Activated CD4-positive, alpha-beta T cell treated with anti-CD3 and anti-CD28 coated beads, Interleukin-2, amount 10 ng/mL, durations not matched to agents 7 days and 5 days (primary cell): ENCODE measurements at places on chromosomes 6 and 20. TPM values are rescaled to one million over a fixed set of nuclear protein-coding genes. Genes with fewer than 3 reads are reported as not detected.

EYS gene
- total RNA-seq, result not detected

KHDRBS2 gene
- total RNA-seq, result not detected

IGF2R gene
- total RNA-seq, result 62.8 TPM

GNAS-AS1 gene
- 1.5 TPM for total RNA-seq

C20orf202 gene
- not detected for total RNA-seq

ZNF831 gene
- total RNA-seq, result 10.3 TPM

STK4 gene
- 201 TPM for total RNA-seq

POU5F1 gene
- not detected for total RNA-seq

VARS2 gene
- 40.2 TPM for total RNA-seq

SFT2D1 gene
- total RNA-seq, result 43.2 TPM

ARFGEF2 gene
- 20.0 TPM for total RNA-seq

CRYBG1 gene
- total RNA-seq, result 46.8 TPM

HLA-DRB5 gene
- total RNA-seq, result 27.9 TPM

GABRR1 gene
- total RNA-seq, result not detected

CALHM5 gene
- not detected for total RNA-seq

DNA sequence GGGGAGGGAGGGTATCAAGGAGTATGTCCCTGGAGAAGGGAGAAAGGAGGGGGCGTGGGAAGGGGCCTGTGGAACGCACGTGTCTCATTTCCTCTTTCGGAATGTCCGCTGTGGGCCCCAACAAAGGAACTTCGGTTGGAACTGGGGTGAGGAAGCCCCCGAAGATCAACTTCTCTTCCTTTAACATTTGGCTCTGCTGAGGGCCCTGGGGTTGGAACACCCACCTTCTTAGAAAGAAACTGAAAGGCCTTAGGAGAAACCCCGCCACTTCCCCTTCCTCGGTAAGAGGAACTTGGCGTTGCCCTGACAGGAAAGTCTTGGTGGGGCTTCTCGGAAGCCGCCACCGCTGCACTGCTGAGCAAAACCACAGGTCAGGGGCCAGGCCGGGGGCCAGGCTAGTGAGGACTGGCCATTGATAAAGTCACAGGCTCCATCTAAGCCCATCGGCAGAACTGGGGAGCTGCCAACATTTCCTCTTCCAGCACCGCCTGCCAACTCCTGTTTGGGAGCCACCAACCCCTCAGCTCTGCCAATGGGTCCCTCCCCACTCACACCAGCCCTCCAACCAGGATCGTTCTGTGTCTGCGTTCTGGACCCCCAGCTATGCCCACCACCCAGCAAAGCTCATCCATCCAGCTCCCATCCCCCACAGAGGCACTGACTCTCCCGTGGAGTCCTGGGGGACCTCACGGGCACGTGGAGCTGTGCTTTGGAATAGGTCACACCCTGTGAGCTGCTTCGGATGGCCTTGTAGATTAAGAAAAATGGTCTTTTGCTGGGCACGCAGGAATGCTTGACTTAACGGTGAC lies 44.8 kb downstream of the FGD2 start:
- H3K27ac ChIP-seq, result peak overlapping the region; percentile 92
- H3K36me3 ChIP-seq, result peaks cover 7% of the 10 kb centered on the region

- H3K4me1 ChIP-seq, result no peaks in the 10 kb centered on the region
- peaks cover 10% of the 10 kb centered on the region for H3K27me3 ChIP-seq
- no peak overlapping the region for H3K4me3 ChIP-seq
Measured at GRCh38 chr6:52942221-52942620, 32.7 kb upstream of the GSTA3 start.

DNA sequence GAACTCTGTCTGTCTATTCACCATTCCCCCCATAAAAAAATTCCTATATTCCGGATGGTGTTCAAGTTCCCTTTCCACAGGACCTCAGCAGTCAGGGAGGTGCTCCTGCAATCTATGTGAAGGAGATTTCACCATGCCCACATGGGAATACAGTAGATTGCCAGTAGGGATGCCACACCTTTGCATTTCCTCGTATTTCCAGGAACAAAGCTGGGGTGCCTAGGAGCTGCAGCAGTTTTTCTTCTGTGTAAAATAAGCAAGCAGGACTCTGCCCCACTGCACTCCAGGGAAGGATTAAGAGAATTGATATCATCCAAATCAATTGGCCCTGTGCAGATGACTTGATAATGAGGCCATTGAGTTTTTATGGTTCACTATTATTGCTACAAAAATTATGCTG lies 7.4 kb upstream of the KIF16B start:
- no peak overlapping the region for H3K27ac ChIP-seq
- DNase-seq, result no peak
- H3K4me3 ChIP-seq, result no peak overlapping the region
- H3K27me3 ChIP-seq, result peaks cover 15% of the 10 kb centered on the region
- H3K4me1 ChIP-seq, result peaks cover 3% of the 10 kb centered on the region

- no peak overlapping the region for H3K4me3 ChIP-seq
- no peaks in the 10 kb centered on the region for H3K27me3 ChIP-seq
- H3K4me1 ChIP-seq, result no peaks in the 10 kb centered on the region
- no peaks in the 10 kb centered on the region for H3K36me3 ChIP-seq
- no peak for DNase-seq
Measured at GRCh38 chr6:95420792-95421191, 156.5 kb upstream of the MANEA start.

- H3K4me3 ChIP-seq, result no peak overlapping the region
- peaks cover 9% of the 10 kb centered on the region for H3K27me3 ChIP-seq
- DNase-seq, result no peak
- H3K27ac ChIP-seq, result no peak overlapping the region
- H3K4me1 ChIP-seq, result no peaks in the 10 kb centered on the region
Measured at GRCh38 chr20:48329676-48330664, 497.8 kb downstream of the PREX1 start.

- no peak overlapping the region for H3K27ac ChIP-seq
- no peaks in the 10 kb centered on the region for H3K27me3 ChIP-seq
- no peaks in the 10 kb centered on the region for H3K36me3 ChIP-seq
- H3K4me1 ChIP-seq, result no peaks in the 10 kb centered on the region
- DNase-seq, result no peak
- no peak overlapping the region for H3K4me3 ChIP-seq
Measured at GRCh38 chr20:59824711-59825562, 108.5 kb downstream of the SYCP2 start.

DNA sequence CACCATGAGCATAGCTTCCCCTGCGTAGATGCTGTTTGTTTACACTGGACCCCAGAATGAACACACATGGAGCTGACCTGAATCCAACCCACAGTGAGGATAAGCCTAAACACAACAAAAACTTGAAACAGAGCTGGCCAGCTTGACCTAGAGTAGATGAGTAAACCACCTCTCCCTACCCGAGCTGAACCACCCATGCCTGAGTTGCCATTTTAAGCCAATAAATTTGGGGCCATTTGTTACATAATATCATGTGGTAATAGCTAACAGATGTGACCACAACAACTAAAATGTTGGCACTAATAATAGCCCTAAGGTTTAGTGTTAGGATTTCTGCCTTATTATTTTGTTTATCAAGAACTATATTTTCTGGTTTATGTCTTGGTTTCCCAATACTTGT lies 103.2 kb upstream of the GRIK2 start:
- H3K4me3 ChIP-seq, result no peak overlapping the region
- no peak for DNase-seq
- H3K36me3 ChIP-seq, result no peaks in the 10 kb centered on the region

GRCh38 chr6:39918831-39919230 lies 15.4 kb downstream of the MOCS1 start:
- DNase-seq, result no peak
- no peaks in the 10 kb centered on the region for H3K36me3 ChIP-seq
- peaks cover 4% of the 10 kb centered on the region for H3K4me1 ChIP-seq
- no peak overlapping the region for H3K4me3 ChIP-seq

GRCh38 chr6:43377710-43378229 lies 8.3 kb upstream of the ZNF318 start:
- DNase-seq, result no peak
- H3K27me3 ChIP-seq, result peaks cover 30% of the 10 kb centered on the region
- H3K4me1 ChIP-seq, result peaks cover 30% of the 10 kb centered on the region
- H3K36me3 ChIP-seq, result peaks cover 9% of the 10 kb centered on the region
- H3K4me3 ChIP-seq, result no peak overlapping the region
- H3K27ac ChIP-seq, result no peak overlapping the region

GRCh38 chr6:42532038-42532669 lies 31.7 kb upstream of the UBR2 start:
- H3K27me3 ChIP-seq, result no peaks in the 10 kb centered on the region
- H3K27ac ChIP-seq, result no peak overlapping the region
- no peak overlapping the region for H3K4me3 ChIP-seq
- H3K4me1 ChIP-seq, result no peaks in the 10 kb centered on the region
- no peaks in the 10 kb centered on the region for H3K36me3 ChIP-seq
- peak; percentile 41 for DNase-seq

GRCh38 chr20:19661717-19662636 lies 96.1 kb upstream of the RIN2 start:
- peak; percentile 54 for DNase-seq
- H3K27ac ChIP-seq, result no peak overlapping the region
- peaks cover 4% of the 10 kb centered on the region for H3K27me3 ChIP-seq
- H3K4me1 ChIP-seq, result peaks cover 1% of the 10 kb centered on the region

GRCh38 chr6:160297310-160297709 lies 38.7 kb upstream of the SLC22A2 start:
- no peak for DNase-seq
- no peaks in the 10 kb centered on the region for H3K36me3 ChIP-seq
- H3K27me3 ChIP-seq, result peaks cover 2% of the 10 kb centered on the region
- H3K27ac ChIP-seq, result no peak overlapping the region

GRCh38 chr20:47318586-47319516 lies 37.6 kb downstream of the ZMYND8 start:
- no peaks in the 10 kb centered on the region for H3K27me3 ChIP-seq
- H3K27ac ChIP-seq, result peak overlapping the region; percentile 86
- peak overlapping the region; percentile 4 for H3K4me3 ChIP-seq
- peaks cover 66% of the 10 kb centered on the region for H3K4me1 ChIP-seq

GRCh38 chr6:92043777-92044176 lies 1375.6 kb downstream of the EPHA7 start:
- no peaks in the 10 kb centered on the region for H3K4me1 ChIP-seq
- no peak overlapping the region for H3K27ac ChIP-seq
- H3K36me3 ChIP-seq, result no peaks in the 10 kb centered on the region
- no peak for DNase-seq

DNA sequence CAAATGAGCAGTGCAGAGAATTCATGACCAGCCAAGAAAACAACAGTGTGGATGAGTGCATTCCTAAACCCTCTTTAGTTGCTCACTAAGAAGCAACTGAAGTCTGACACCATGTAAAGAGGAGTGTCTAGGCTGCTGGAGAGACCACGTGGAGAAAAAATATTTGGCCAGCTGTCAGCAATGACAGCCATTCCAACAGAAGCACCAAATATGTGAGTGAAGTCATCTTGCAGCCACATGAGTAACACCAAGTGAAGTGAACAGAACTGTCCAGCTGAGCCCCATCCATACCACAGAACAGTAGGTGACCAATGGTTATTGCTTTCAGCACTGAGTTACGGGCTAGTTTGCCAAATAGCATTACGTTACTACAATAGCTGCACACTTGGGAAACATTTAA lies 89.4 kb downstream of the TBXT start:
- no peaks in the 10 kb centered on the region for H3K36me3 ChIP-seq
- no peak overlapping the region for H3K27ac ChIP-seq
- DNase-seq, result no peak
- peaks cover 2% of the 10 kb centered on the region for H3K27me3 ChIP-seq

DNA sequence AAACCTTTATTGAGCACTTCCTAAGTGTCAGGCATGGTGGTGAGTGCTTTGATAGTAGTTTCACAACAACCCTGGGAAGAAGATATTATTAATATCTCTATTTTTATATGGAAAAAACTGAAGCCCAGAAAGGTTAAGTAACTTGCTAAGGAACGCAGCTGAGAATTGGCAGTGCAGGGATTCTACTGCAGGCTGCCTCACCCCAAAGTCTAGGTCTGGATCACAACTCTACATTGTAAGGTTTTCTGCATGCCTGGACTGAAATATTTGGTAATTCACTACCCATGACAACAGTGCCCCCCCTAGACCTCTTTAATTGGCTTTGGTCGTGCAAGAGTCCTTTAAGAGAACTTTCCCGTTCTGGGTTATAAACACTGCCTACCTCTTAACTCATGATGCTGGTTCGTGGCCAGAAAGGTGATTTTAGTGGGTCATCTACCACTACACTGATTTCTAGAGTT lies 67.1 kb upstream of the KCNQ5 start:
- H3K27me3 ChIP-seq, result no peaks in the 10 kb centered on the region
- H3K27ac ChIP-seq, result no peak overlapping the region
- H3K4me3 ChIP-seq, result no peak overlapping the region

- peak overlapping the region; percentile 62 for H3K27ac ChIP-seq
- H3K27me3 ChIP-seq, result peaks cover 7% of the 10 kb centered on the region
- peaks cover 17% of the 10 kb centered on the region for H3K36me3 ChIP-seq
- DNase-seq, result peak; percentile 25
- H3K4me1 ChIP-seq, result peaks cover 50% of the 10 kb centered on the region
- H3K4me3 ChIP-seq, result no peak overlapping the region
Measured at GRCh38 chr6:1552296-1552761, 57.4 kb upstream of the FOXC1 start.

- no peak for DNase-seq
- H3K27me3 ChIP-seq, result no peaks in the 10 kb centered on the region
Measured at GRCh38 chr6:64644024-64644423, 1008.4 kb downstream of the PHF3 start.

DNA sequence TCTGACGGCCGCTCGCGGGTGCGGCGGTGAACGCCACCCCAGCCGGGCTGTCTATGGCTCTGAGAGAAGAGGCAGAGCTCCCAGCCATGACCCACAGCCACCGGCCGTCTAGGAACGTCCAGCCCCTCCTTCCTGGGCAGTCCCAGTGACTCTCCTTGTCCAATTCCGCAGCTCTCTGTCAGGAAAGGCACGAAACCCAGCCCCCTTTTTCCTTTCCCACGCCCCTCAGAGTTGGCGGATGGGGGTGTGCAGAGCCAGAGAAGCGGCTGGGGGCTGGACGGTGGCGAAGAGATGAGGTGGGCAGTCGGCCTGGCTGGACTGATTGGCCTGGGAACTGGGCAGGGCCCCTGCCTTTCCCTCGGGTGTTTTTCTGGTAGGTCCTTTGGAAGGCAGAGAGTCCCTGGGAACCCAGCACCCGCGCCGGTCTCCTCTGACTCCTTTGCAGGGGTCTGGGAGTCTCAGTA lies 1.5 kb downstream of the EBF4 start:
- no peak overlapping the region for H3K27ac ChIP-seq
- H3K4me1 ChIP-seq, result peaks cover 9% of the 10 kb centered on the region
- peak overlapping the region; percentile 13 for H3K4me3 ChIP-seq
- DNase-seq, result no peak
- no peaks in the 10 kb centered on the region for H3K36me3 ChIP-seq
- peaks cover 60% of the 10 kb centered on the region for H3K27me3 ChIP-seq

DNA sequence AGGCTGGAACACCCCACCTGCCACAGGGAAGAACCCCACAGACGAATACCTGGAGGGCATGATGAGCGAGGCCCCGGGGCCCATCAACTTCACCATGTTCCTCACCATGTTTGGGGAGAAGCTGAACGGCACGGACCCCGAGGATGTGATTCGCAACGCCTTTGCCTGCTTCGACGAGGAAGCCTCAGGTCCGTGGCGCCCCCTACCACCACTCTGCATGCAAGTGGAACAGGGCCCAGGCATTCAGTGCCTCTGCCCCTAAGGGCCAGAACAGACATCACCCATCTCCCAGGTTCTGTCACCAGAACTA lies 6.6 kb downstream of the MYL9 start:
- no peak for DNase-seq
- no peaks in the 10 kb centered on the region for H3K27me3 ChIP-seq
- no peaks in the 10 kb centered on the region for H3K36me3 ChIP-seq
- H3K27ac ChIP-seq, result no peak overlapping the region
- no peaks in the 10 kb centered on the region for H3K4me1 ChIP-seq
- no peak overlapping the region for H3K4me3 ChIP-seq
